T-helper 1 cell (primary cell): ENCODE measurements at places on chromosomes 6 and 20.

- DNase-seq, result peak; percentile 61
These were observed 55.2 kb upstream of the TBC1D7 start for GRCh38 chr6:13383328-13384163.

GRCh38 chr6:16474772-16475493 is 236.5 kb downstream of the GMPR start:
- no peak for DNase-seq

DNA sequence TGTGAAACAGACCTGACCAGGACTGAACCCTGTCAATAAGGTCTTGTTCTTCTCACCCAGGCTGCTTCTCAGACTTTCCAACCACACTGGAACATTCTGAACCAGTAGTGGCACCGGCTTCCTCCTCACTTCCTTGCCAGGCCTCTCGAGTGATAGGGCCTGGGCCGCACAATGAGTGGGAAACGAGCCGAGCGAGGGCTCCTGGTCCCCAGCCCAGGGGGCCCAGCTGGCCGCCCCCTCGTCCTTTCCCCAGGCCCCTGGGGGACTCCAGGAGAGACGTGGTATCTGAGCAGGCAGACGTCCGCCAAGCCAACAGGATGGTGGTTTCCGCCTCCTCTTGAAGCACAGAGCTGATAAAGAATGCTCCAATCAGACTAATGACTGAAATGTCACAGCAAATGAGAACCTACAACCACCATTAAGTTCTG is 117.9 kb downstream of the GMDS start:
- DNase-seq, result peak; percentile 8

DNA sequence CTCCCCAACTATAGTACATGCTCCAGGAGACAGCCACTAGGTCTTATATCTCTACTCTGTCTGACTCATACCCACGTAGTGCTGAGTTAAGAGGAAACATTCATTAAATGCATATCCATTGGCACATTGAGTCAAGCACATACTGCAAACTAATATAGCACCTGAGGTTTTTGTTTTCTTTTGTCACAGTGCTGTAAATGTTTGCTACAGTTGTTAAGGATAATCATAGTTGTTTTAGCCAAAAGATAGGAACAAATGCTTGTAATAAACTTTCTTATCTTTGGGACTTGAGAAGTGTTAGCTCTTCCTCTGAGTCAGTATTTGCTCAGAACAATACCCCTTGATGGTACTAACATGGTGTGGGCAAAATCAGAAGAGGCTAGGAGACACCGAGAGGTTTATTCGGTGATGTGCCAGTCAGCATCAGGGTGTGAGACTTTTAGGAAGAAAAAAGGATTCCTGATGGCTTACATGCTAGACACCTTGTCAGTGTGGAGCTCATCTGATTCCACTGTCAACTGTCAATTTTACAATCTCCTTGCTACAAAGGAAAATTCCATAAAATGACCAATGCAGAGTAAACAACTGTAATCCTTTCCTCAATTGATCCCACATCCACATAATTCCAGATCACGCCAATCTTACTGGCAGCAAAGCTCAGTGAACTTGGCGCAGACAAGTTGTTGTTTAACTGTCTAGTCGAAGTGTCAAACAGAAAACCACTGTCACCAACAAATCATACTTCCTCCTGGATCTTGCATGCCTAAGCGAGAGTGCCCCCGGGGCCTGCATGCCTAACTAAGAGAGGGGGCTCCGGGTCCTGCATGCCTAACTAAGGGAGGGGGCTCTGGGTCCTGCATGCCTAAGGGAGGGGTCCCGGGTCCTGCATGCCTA is 36.1 kb downstream of the ELOVL2 start:
- DNase-seq, result no peak

DNA sequence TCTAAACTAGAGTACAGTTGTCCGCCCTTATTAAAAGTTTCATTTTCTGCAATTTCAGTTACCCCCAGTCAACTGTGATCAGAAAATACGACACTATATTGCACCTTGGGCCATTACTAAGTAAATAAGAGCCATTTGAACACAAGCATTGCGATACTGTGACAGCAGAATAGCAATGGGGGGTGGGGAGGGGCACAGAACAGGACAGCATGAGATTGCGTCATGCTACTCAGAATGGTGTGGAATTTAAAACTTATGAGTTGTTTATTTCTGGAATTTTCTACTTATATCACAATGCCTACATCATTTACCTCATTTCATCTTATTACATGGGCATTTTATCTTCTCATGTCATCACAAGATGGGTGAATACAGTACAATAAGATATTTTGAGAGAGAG is 166.3 kb downstream of the MANEA start:
- no peak for DNase-seq

GRCh38 chr20:25136643-25137559 is 55.0 kb upstream of the VSX1 start:
- DNase-seq, result no peak

- DNase-seq, result no peak
These were observed 9.5 kb upstream of the TULP1 start for GRCh38 chr6:35522151-35522550.

GRCh38 chr6:110563711-110564110 is 87.3 kb upstream of the SLC22A16 start:
- DNase-seq, result no peak

- DNase-seq, result no peak
These were observed 99.0 kb upstream of the TNFAIP3 start for GRCh38 chr6:137767911-137768690.

- DNase-seq, result peak; percentile 64
These were observed 8.8 kb downstream of the DUSP15 start for GRCh38 chr20:31861385-31862156.

- no peak for DNase-seq
These were observed 46.9 kb downstream of the CPXM1 start for GRCh38 chr20:2753461-2754040.

DNA sequence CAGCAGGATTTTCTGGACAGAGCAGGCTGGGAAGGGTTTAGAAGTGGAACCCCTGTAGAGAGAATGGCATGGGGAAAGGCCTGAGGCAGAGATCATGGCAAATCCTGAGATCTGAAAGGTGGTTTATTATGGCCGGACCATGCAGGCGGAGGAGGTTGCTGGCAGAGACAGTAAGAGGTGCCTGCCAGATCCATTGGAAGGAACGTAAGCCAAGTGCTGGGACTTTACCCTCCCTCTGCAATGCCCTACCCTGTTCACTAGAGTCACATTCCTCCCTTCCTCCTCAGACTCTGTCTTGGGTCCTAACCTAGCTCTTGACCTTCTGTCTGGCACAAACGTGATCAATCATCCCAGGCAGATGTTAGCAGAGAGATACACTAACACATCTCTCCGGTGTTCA is 66.4 kb upstream of the SLC22A23 start:
- no peak for DNase-seq

GRCh38 chr6:43376551-43376981 is 7.1 kb upstream of the ZNF318 start:
- DNase-seq, result peak; percentile 25

GRCh38 chr6:71103130-71103529 is 146.3 kb upstream of the B3GAT2 start:
- no peak for DNase-seq

GRCh38 chr6:107604549-107604948 is 114.6 kb downstream of the SOBP start:
- no peak for DNase-seq

DNA sequence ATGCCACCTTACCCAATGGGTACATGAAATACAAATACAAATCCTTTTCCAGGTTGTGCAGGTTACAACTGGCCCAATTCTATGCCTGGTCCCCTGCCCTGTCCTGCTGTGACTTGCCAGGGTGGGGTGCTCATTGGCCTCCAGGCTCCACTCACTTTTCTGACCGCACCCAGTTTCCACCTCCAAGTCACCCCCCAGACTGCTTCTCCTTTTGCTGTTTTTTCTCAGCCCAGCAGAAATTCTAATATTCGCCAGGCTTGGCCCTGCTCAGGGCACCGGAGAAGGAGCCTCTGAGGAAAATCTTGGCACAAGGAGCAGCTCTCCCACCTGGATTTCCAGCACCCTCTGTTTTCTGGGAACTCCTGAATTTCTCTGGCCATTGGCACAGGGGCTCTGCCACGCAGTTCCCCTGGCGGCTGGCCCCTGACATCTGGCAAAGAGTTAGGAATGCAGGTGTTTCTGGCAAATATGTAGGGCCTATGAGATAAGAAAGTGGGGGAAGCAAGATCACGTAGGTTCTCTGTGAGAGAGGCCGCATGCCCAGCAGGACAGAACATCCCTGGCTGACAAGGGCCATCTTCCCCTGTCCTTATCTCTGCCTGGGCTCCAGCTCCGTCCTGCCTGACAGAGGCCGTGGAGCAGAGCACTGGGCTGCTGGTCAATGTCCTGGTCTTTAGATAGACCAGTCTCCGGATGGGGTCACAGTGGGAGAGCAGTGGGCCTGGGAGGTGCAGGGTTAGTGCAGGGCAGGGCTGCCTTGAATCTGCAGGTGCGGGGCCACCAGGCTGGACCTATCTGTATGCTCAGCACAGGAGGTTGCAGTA is 2.9 kb upstream of the RAET1E start:
- no peak for DNase-seq

GRCh38 chr6:168347615-168348014 is 28.0 kb upstream of the DACT2 start:
- DNase-seq, result no peak

DNA sequence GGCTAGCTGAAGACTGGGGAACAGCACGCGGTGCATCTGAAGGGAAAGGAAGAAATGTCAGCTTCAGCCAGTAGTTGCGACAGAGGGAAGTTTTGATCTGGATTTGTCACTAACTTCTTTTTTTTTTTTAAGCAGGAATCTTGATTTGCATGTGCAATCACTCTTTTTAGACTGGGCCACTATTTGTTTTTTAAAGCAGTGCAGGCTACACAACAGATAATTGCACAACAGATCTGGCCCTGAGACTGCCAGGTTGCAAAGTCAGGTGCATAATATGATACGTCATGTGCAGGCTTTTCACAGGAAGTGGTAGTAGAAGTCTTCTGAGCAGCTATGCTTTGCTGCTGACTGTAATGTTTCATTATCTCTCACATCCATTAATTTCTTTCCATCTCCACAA is 13.5 kb downstream of the PFDN4 start:
- DNase-seq, result no peak

DNA sequence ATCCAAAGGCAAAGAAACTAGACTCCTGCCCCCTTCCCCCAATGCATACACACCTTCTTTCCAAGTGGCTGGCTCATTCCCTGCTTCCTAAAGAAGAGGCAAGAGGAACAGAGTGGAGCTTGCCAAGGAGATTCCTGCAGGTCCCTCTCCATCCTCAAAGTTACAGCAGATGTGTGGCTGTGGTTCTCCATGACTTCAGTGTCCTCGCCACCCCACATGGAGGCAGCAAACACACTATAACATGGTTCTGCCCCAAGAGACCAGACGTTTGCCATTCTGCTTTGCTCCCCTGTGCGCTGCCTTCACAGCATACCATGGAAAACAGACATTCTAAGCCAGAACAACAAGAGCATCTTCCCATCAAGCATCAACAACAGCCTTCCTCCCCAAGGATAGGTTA is 84.4 kb downstream of the BACH2 start:
- no peak for DNase-seq

DNA sequence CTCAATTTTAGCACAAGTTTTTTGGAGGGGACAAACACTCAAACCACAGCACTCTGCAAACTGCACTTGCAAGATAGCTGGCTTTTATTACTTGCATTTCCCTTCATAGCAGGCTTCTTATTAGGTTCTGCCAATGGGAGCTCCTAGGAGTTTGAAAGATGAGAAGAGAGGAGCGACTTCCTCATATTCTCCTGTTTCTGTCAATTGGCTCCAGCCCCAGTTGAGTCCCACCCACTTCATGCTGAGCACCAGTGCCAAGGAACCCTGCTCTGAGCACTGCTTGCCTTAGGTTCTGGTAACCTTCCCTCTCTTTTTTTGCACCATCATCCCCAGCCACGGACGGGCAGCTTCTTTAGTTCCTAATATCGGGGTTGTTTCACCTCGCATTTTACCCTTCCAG is 67.9 kb downstream of the PSMB1 start:
- DNase-seq, result no peak

DNA sequence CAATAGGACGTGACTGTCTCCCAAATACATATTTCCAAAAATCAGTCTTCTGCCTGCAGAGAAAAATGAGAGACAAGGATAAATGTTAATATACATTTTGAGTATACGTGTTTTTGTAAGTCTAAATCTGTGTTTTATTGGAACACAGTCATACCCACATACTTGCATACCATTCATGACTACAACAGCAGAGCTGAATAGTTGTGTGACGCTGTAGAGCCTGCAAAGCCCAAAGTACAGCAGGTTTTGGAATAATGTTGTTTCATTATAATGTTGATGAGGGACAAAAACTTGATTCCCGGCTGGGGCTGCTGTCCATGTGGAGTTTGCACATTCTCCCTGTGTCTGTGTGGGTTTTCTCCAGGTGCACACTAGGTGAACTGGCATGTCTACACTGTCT is 23.8 kb upstream of the FBXO9 start:
- no peak for DNase-seq

DNA sequence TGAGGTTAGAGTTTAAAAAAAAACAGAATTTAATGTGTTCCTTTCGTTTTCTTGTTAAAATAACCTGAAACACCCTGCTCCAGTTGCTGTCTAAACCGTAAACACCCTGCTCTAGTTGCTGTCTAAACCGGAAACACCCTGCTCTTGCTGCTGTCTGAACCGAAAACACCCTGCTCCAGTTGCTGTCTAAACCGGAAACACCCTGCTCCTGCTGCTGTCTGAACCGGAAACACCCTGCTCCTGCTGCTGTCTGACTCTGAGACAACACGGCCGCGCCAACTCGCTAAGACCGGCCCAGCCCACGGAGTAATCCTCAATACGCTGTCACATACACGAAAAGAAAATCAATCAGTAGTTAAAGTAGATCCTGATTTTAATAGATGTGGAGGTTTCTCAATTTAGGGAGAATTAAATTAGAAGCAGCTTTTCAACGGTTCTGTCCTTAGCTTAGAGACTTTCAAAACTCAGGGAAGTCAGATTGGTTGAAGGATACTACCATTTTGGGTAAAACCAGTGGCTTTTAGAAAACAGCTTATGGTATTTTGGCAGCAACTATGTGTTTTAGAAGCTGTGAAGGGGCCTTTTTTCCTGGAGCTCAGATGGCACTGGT is 98.3 kb downstream of the RAMACL start:
- DNase-seq, result peak; percentile 62

DNA sequence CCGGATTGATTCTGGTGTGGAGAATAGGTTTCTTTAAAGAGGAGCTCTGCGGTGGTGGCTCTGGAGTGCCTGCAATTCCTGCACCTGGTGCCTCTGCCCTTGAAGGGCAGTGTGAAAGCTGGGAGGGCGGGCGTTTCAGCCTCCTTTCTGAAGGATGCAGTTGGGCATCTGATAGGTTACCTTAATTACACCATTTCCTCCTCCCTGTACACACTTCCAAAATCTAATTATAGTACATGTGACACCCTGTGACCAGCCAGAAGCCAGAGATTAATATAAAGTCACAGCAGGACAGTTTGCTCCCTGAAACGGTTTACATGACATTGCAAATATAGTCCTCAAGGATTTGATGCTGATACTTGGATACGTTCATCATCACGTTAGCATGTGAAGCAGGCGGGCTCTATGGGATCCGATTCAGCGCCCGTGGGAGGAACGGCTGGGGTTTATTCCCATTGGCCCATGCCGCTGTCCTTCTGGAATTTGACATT is 548.2 kb downstream of the QKI start:
- no peak for DNase-seq
